ENCODE measurements at places on chromosomes 4 and X.

DNA sequence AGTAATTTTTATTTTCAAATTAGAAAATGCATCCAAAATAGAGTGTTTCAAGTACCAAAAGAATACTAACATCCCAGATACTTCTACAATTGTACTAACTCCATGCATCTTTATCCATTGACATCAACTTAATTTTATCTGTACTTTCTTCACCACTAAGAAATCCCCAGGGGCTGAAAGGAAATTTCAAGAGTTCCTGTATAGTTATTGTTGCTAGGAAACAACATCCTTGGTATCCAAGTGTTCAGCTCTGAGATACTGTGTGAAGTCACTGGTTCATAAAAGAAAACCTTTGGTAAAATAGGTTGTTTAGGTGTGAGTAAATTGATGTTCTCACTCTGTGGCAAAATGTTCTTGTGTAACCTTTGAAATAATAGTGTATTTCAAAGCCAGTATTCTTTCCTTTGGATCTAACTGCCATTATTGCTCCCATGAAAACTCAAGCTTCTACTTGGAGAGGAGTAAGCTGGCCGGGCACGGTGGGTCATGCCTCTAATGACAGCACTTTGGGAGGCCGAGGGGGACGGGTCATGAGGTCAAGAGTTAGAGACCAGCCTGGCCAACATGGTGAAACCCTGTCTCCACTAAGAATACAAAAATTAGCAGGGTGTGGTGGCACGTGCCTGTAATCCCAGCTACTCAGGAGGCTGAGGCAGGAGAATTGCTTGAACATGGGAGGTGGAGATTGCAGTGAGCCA lies 72.9 kb downstream of the COMMD8 start:
- DNase-seq = no peak

GRCh38 chr4:48321312-48321711 lies 20.0 kb upstream of the SLAIN2 start:
- DNase-seq = no peak

DNA sequence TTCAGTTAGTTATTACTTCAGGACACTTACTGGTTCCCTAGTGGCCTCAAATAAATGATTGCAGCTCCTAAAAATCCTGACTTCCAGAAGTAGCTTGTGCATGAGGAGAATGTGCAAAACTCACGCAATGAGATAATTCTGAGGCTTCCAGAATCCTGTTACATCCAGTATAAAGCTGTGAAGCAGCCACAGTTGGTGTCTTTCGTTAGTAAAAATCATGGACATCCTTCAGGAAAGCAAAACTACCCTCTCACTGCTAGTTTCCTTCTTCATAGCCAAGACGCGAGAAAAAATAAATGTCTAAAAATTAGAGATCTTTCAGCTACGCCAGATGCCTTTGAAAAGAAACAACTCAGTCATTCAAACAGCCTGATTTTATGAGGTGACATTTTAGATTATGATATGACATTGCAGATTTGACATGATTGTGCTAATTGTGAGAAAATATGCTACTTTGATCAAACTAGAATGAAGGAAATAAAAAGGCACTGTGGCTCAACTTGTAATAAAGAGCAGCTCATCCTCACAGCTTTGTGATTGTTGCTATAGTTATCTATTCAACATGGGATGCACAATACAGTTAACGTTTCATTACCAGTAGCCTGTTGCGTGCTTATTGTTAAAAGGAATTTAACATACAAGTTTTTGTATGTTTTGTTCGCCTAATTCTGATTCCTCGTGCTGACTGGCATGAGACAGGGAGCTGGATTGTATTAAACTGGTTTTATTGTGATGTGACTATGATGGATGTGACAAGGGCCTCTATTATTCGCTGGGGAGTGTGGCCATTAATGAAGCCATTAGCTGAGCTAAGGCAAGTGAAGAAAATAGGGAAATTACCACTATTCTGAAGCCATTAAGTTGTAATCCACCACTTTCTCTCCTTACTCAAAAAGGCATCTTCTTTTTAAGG lies 40.5 kb downstream of the AFF2 start:
- no peak for DNase-seq

GRCh38 chr4:81756973-81757372 lies 285.3 kb upstream of the RASGEF1B start:
- no peak for DNase-seq

GRCh38 chr4:52751487-52751911 lies 274 bp upstream of the ERVMER34-1 start:
- no peak for DNase-seq

DNA sequence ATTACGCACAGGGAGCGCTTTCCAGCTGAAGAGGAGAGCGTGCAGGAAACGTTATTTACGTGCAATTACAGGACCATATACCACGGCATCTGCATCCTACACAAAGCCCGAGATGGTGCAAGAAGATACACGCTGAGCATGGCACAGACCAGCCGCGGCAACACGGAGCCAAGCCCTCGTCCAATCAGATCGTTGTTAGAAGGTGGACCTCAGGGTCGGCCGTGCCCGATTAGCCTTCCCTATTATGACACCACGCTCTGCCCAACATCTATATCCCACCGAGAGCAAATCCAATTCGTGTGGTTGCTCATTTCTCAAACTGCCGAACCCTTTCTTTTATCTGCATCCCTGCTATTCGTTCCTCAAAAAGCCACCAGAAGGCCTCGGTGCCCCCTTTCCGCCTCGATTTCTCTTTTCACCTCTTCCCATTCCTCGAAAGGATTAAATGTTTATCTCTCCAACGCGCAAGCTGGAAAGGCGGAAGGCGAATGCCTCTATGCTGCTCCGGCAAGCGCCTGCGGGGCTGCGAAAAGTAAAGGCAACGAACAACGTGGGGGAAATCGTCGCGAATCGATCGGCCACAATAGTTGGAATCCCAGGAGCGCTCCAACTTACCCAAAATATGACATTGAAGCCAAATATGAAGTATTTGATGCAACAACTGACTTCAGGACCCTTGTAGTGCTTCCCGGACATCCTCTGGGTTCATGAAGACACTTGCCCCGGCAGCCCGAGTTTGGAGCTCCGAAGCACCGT lies 702 bp downstream of the TSPAN5 start:
- DNase-seq = no peak

DNA sequence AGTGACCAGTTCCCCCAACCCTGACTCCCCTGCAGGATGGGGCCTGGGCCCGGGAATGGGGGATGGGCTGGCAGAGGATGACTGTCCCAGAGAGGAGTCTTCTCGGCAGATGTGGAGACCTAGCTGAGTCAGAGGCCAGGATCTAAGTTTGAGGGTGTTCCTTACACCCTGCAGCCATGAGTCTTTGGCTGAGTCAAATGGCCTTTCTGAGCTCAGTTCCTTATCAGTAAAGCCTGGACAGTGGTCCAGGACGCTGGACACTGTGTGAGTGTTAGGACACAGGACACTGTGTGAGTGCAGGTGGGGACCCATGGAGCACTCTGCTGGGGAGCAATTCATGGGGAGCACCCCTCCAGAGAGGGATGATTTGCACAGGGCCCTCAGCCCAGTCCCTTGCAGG lies 5.0 kb downstream of the IL9R start:
- no peak for DNase-seq

- DNase-seq = no peak
Observed at GRCh38 chr4:138845054-138845453, 170.5 kb upstream of the NOCT start.

- DNase-seq = no peak
Observed at GRCh38 chr4:179398414-179398813, 1956.2 kb upstream of the AGA start.

- no peak for DNase-seq
Observed at GRCh38 chr4:1460967-1461868, 55.0 kb upstream of the NKX1-1 start.

DNA sequence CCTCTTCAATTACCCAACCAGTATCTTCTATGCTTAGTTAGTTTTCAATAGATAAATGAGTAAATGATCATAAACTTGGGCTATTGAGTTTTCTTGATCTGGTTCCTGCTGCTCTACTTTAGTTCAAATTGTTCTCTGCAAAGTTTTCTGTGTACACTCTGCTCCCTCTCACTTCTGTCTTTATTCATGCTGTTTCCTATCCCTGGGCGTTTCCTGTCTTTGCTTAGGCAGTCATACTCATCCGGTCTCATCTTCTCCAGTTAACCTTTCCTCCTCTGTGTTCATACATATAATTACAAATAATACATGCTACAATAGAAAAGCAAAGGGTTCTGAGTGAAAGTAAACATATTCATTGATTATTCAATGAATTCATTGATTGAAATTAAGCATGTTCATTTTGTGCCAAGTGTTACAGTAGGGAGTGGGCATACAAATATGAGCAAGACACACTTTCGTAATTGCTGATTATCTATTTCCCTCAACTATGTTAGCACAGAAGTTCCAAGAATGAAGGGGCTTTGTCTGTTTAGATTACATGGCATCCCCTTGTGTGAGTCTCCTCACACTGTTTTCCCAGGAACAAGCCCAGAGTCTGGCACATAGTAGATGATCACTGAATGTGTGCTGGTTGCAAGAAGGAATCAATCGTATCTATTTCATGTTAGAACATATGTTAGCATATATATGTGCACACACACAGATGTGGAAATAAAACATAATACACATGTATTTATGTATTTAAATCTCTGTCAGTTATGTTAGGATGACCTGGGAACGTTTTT lies 1.1 kb downstream of the RAB39B start:
- no peak for DNase-seq

- no peak for DNase-seq
Observed at GRCh38 chrX:1600406-1601050, 9.1 kb downstream of the AKAP17A start.

- no peak for DNase-seq
Observed at GRCh38 chr4:173243321-173243720, 74.7 kb downstream of the GALNT7 start.

- no peak for DNase-seq
Observed at GRCh38 chr4:171847751-171848150, 34.5 kb downstream of the GALNTL6 start.

DNA sequence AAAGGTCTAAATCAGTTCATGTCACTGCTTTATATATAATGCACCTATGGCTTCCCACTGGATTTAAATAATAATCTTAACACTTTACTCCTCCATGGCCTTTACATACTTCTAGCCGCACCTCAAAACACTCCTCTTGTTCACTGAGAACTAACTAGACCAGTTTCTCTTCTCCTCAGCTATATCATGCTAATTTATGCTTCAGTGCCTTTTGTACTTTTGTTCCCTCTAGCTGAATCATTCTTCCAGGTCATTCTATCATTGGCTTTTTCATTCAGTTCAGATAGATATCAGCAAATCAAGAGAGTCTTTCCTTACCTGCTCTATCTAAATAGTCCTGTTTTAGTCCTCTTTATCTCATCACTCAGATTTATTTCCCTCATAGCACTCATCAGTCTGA lies 64.2 kb downstream of the TET2 start:
- DNase-seq = no peak

DNA sequence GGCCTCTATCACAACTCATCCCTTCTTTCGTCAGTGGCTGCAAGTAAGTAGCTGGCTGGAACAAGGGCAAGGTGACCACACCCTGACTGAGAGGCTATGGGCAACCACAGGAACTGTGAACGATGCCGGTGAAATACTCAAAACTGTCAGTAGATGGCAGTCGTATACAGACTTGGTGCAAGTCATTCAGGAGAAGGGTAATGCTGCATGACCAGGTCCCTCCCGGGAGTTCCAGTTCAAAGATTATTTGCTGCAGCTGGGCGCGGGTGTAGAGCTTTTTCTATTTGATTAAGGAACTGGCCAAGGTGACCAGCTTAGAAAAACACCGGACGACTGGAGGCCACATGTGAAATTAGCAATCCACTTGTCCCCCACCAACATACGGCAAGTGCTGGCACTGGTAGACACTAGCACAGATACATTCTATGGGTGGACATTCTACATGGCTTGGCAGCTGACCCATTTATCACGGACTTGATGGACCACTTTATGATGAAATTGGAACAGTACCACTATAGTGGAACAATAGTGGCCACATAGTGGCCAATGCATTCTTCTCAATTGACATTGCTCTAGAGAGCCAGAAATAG lies 726.6 kb downstream of the TRAM1L1 start:
- DNase-seq = no peak

GRCh38 chrX:46561824-46562657 lies 11.5 kb upstream of the CHST7 start:
- no peak for DNase-seq

GRCh38 chrX:7286168-7286837 lies 138.3 kb upstream of the PUDP start:
- no peak for DNase-seq

GRCh38 chr4:98838977-98839618 lies 89.8 kb downstream of the EIF4E start:
- no peak for DNase-seq

GRCh38 chr4:183635321-183635720 lies 23.7 kb downstream of the RWDD4 start:
- no peak for DNase-seq

GRCh38 chr4:121122661-121123060 lies 41.5 kb downstream of the TNIP3 start:
- DNase-seq = no peak

- DNase-seq = no peak
Observed at GRCh38 chrX:149910178-149910695, 19.1 kb upstream of the HSFX4 start.
